ENCODE measurements at places on chromosomes 1 and 21. TPM values are rescaled to one million over a fixed set of nuclear protein-coding genes. Genes with fewer than 3 reads are reported as not detected.

The ERICH3 gene
- total RNA-seq, result not detected

GRCh38 chr1:209628618-209629299 lies 23.5 kb downstream of the LAMB3 start:
- H3K27ac ChIP-seq, result no peak overlapping the region
- H3K4me3 ChIP-seq, result no peak overlapping the region
- H3K4me1 ChIP-seq, result 0 out of 2 replicates have a peak, but pooled peaks cover 9% of the 10 kb centered on the region
- no peaks in the 10 kb centered on the region for H3K27me3 ChIP-seq

GRCh38 chr1:70459496-70460225 lies 48.6 kb downstream of the CTH start:
- no peak overlapping the region for H3K27ac ChIP-seq
- H3K27me3 ChIP-seq, result no peaks in the 10 kb centered on the region
- no peaks in the 10 kb centered on the region for H3K36me3 ChIP-seq

GRCh38 chr1:56495538-56495937 lies 83.8 kb downstream of the PLPP3 start:
- peaks cover 36% of the 10 kb centered on the region for H3K36me3 ChIP-seq
- no peak for DNase-seq
- no peak overlapping the region for H3K27ac ChIP-seq
- H3K27me3 ChIP-seq, result no peaks in the 10 kb centered on the region

The NFASC gene
- total RNA-seq, result 55.4 TPM

DNA sequence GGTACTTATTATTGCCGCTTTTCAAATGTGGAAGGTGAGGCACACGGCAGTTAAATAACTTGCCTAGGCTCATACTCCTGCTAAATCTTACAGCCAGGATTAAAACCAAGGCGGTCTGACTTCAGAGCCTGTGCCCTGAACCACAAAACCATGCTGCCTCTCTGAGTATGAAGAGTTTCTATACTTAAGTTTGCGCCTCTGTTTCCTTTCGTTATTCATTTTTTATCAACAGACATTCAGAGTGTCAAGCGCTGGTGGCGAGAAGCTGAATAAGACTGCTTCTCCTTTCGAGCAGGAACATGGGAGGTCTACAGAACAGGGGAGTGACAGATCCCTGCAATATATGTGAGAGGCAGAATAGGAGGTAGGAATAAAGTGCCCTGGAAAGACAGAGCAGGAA lies 96.0 kb upstream of the DUSP10 start:
- no peak for DNase-seq
- no peaks in the 10 kb centered on the region for H3K27me3 ChIP-seq
- H3K4me3 ChIP-seq, result no peak overlapping the region
- peaks cover 28% of the 10 kb centered on the region for H3K4me1 ChIP-seq

- DNase-seq, result no peak
- no peaks in the 10 kb centered on the region for H3K4me1 ChIP-seq
- no peak overlapping the region for H3K27ac ChIP-seq
- no peak overlapping the region for H3K4me3 ChIP-seq
- H3K36me3 ChIP-seq, result no peaks in the 10 kb centered on the region
Measured at GRCh38 chr1:42017259-42017658, 98.5 kb upstream of the HIVEP3 start.

The KRTAP10-5 gene
- total RNA-seq, result not detected

GRCh38 chr1:48040154-48040553 lies 43.0 kb upstream of the TRABD2B start:
- H3K4me1 ChIP-seq, result no peaks in the 10 kb centered on the region
- H3K27ac ChIP-seq, result no peak overlapping the region
- peaks cover 23% of the 10 kb centered on the region for H3K27me3 ChIP-seq
- no peak for DNase-seq
- H3K4me3 ChIP-seq, result no peak overlapping the region

The DSCAM gene
- not detected for total RNA-seq

The CFHR3 gene
- not detected for total RNA-seq

The DISP3 gene
- total RNA-seq, result not detected

DNA sequence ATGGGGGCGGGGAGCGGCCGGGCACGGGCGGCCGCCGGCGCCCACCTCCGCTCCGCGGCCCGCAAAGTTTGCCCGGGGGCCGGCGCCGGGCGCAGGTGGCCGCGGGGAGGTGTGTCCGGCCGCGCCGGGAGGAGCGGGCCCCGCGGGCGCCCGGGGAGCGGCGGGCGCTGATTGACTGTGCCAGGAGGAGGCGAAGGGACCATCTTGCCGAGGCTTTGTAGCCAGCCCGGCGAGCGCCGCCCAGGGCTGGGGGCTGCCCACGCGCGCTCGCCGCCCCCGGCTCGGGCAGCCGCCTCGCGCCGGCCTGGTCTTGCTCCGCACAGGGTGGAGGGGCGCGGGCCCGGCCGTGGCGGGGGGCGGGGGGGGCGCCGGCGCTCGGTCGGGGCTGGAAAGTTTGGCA lies 432 bp downstream of the EPHB2 start:
- DNase-seq, result peak; percentile 44
- H3K4me3 ChIP-seq, result peak overlapping the region; percentile 60
- H3K27me3 ChIP-seq, result no peaks in the 10 kb centered on the region
- no peak overlapping the region for H3K27ac ChIP-seq

GRCh38 chr1:22749919-22750684 lies 39.5 kb downstream of the EPHB2 start:
- H3K4me3 ChIP-seq, result no peak overlapping the region
- H3K27ac ChIP-seq, result peak overlapping the region; percentile 93
- no peaks in the 10 kb centered on the region for H3K27me3 ChIP-seq
- H3K36me3 ChIP-seq, result no peaks in the 10 kb centered on the region
- peaks cover 51% of the 10 kb centered on the region for H3K4me1 ChIP-seq

DNA sequence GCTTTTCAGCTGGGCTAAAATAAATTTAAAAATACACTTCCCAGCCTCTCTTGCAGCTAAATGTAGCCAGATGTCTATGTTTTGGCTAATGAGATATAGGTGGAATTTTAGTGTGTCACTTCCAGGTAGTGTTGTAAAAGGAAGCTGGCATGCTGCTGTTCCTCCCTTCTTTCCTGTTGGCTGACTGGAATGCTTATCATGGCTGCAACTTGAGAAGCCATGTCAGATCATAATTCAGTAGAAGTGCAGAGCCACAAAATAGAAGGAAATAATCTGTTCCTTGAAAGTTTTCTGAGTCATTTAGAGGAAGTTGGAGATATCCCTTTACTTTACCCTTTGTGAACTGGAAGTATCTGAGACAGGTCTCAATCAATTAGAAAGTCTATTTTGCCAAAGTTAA lies 10.9 kb upstream of the RBM15 start:
- no peaks in the 10 kb centered on the region for H3K4me1 ChIP-seq
- no peaks in the 10 kb centered on the region for H3K27me3 ChIP-seq
- DNase-seq, result no peak
- H3K4me3 ChIP-seq, result no peak overlapping the region
- H3K36me3 ChIP-seq, result no peaks in the 10 kb centered on the region

The SLC45A1 gene
- total RNA-seq, result 0.97 TPM

The CHIT1 gene
- total RNA-seq, result not detected

The ALPL gene
- total RNA-seq, result not detected

GRCh38 chr1:76940571-76941335 lies 73.5 kb downstream of the ST6GALNAC5 start:
- no peaks in the 10 kb centered on the region for H3K36me3 ChIP-seq
- no peaks in the 10 kb centered on the region for H3K27me3 ChIP-seq
- H3K27ac ChIP-seq, result no peak overlapping the region
- no peak for DNase-seq
- H3K4me3 ChIP-seq, result no peak overlapping the region

The HSF2BP gene
- 4.8 TPM for total RNA-seq

The AMY1B gene
- not detected for total RNA-seq

Data from GM23248 (cell line).